Epithelial cell of alveolus of lung (primary cell): ENCODE measurements at places on chromosomes 2 and 18. TPM values are rescaled to one million over a fixed set of nuclear protein-coding genes. Genes with fewer than 3 reads are reported as not detected.

LYG2 gene
- total RNA-seq, result not detected in 2 replicates

HOXD1 gene
- not detected in 2 replicates for total RNA-seq

STAT4 gene
- 0.64 and 1.9 TPM in 2 replicates for total RNA-seq

SERPINB10 gene
- total RNA-seq, result not detected in 2 replicates

SLC23A3 gene
- 1.4 TPM in 1 of 2 replicates, not detected in the other for total RNA-seq
